ENCODE measurements at places on chromosomes 16 and 17.

GRCh38 chr16:14199624-14200023 is 128.5 kb downstream of the MRTFB start:
- DNase-seq: no peak

- no peak for DNase-seq
Measured at GRCh38 chr16:278863-279366, 1.5 kb upstream of the ARHGDIG start.

DNA sequence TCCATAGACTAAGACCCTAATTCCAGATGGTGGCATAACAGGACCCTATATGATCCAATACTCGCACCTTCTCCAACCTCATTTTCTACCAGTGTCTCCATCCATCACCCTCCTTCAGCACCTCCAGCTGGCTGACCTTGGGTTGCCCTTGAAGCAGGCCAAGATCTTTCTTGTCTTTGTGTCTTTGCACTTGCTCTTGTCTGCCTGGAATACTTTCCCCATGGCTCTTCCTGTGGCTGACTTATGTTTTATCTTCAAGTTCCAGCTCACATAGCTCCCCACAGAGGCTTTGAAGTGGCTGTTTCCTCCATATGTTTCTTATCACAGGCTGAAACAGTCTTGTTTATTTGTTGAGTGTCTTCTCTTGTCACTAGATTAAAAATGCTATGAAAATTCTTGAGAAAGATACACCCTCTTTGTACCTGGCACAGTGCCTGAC is 29.6 kb upstream of the MMD start:
- no peak for DNase-seq

DNA sequence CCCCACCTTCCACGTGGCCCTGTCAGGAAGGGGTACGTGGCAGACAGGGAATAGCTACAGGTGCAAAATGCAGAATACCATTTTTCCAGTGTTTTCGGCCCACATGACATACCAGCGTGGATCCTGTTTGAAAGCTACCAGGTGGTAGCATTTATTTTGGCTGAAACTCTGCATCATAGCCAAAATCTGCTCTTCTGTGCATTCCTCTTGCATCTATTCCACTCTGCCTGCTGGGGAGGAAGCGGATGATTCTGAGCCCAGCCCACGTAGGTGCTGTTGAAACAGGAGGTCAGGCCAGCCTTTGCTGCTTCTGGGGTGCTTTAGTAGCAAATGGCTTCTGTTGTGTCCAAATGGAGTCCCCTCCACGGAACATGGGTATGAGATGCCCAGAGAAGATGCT is 670.9 kb upstream of the EEF2KMT start:
- DNase-seq: no peak

DNA sequence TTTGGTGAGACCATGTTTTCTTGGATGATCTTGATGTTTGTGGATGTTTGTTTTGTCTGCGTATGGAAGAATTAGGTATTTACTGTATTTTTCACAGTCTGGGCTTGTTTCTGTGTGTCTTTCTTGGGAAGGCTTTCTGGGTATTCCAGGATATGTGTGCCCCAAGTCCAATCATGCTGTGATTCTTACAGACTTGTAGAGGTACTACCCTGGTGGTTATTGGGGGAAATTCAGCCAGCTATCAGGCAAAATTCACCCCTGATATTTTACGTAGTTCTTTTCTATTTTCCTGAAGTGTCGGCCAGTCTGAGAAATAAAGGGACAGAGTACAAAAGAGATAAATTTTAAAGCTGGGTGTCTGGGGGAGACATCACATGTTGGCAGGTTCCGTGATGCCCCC is 33.4 kb upstream of the ARL4D start:
- no peak for DNase-seq

DNA sequence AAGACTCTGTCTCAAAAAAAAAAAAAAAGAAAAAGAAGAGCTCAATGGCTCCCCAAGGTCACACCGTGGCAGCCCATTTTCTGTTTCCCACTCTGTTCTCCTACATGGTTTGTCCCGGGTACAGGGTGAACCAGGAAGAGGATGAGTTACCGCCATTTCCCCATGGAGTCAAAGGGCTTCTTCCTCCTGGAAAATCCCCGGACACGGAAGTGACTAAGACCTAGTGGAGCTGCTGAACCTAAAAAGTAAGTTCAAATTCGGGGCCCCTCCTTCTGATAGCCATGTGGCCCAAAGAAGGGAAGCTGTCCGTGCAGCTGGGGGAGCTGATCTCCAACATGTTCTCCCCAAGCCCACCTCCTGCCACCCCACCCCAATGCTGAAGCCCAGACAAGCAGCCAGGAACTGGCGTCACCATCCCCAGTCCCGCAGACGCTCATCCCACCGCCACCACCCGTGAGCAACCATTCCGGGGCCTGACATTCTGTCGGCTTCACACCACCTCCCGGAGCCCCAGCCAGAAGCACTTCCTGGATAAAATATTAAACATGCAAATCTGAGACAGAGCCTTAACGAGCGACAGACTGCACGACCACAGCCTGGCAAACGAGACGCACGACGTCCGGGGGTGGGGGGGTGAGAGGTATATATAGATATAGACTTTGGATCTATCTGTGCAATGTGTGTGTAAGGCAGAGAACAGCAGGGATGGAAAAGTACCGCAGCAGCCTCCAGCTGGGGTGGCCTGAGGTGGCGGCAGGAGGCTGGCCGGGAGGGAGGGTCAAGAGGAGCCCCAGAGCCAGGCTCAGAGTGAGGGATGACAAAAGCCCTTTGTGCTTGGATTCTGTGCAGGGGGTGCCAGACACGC is 17.6 kb downstream of the EPOP start:
- no peak for DNase-seq

DNA sequence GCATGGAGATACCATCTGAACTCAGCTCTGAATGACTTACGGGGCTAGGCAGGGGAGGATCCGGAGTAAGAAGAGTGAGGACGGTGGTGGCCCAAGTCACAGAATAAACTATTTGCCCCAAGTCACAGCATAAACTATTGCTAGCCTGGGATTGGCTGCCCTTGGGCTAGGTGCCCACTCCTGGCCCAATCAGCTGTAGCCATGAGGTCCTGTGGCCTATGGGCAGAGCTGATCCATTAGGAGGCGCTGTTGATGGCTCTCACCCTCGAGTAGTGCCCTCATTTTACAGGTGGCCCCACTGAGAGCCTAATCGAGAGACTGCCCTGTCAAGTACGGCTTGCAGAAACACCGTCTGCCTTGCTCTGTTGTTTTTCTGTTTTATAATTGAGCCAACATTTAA is 62.3 kb upstream of the ZNF423 start:
- DNase-seq: no peak

DNA sequence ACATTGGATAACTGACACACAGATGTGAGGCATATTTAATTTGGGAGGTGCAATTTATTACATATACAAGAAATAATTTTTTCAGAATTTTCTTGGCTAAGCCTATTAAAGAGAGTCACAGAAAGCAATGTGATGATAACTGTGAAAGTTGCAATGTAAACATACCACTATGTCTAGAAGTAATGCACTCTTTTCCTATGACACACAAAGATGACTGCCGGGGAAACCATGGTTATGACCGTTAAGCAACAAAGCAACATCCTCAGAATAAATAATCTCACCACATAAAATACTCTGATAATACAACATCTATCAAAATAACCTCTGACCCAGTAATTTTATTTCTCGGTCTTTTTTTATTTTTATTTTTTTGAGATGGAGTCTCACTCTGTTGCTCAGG is 10.5 kb upstream of the QRICH2 start:
- no peak for DNase-seq

GRCh38 chr16:83037884-83038283 is 411.1 kb downstream of the CDH13 start:
- DNase-seq: no peak

DNA sequence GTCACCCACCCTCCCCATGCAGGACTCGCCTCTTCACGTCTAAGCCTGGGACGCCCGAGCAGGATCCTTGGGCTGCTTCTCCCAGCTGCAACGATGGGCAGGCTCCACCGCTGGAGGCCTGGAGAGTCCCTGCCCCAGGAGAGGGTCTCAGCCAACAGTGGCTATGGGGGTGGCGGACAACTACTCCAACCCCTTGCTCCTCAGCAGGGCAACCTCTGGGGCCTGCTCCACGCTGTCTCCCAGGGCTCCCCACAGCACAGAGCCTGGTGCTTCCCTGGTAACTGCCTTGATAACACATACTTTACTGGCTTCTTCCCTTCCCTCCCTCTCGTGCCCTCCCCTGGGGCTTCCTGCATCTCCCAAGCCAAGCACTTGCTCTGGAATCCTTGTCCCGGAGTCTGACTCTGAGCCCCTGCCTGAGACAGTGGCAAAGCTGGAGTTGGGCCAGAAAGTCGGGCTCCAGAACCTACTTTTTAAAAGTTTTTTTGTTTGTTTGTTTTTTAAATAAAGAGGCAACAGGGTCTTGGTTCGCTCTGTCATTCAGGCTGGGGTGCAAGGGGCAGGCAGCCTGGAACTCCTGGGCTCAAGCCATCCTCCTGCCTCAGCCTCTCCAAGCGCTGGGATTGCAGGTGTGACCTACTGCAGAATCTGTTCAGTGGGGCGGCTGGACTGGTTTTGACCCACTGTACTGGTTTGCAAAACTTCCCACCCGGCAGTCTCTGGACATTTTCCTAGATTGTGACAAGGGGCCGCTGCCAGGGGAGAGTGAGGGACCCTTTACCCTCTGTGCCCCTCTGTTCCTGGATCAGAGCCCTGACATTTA is 99.4 kb downstream of the TNFRSF13B start:
- DNase-seq: no peak

GRCh38 chr16:49766225-49766624 is 89.7 kb downstream of the ZNF423 start:
- DNase-seq: no peak

DNA sequence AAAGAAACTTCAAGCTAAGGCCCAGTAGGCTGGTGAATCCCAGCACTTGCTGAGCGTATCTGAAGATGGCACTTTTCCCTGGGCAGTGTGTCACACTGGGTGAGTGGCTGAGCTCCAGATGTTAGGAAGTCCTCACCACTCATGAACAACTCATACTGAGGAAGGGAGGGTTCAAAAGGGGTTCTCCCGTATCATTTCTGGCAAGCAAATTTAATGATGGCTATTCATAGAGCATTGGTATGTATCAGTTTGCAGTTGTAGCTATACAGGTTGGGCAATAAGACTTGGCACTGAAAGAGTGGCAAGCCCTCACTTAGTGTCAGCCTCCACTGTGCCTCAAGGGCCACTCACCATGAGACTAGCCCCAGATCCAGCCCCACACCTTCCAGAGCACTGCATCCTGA is 10.7 kb downstream of the GFOD2 start:
- DNase-seq: no peak

- DNase-seq: no peak
Measured at GRCh38 chr17:74608511-74608910, 15.0 kb downstream of the CD300E start.

DNA sequence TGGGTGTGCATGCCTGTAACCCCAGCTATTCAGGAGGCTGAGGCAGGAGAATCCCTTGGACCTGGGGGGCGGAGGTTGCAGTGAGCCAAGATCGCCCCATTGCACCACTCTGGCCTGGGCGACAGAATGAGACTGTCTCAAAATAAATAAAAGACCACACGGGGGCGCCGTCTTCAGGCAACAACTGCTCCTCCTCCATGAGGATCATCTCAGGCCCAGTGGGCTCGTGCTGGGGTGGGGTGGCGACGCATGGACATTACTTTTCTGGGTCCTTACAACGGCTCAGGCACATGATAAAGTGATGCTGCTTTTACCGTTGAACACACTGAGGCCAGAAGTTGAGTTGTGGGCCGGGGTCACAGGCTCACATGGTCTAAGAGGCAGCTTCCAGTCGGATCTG is 56.2 kb downstream of the PRMT7 start:
- DNase-seq: no peak

DNA sequence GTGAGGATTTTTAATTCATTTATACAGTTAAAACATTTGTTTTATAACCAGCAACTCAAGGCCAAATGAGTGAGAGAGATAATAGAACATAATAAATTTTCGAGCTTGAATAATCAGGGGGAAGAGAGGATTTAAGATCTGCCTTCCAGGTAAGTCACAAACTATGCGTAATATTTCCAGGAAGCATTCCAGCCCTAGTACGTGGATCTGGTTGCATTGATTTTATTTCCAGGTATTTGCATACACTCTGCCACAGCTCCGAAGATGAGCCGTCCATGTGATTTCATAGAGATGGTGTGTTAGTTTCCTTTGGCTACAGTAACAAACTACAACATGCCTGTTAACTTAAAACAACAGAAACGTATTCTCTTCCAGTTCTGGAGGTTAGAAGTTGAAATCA is 3.5 kb downstream of the DYNLRB2 start:
- DNase-seq: no peak

GRCh38 chr17:78607038-78607437 is 29.8 kb upstream of the DNAH17 start:
- DNase-seq: no peak

DNA sequence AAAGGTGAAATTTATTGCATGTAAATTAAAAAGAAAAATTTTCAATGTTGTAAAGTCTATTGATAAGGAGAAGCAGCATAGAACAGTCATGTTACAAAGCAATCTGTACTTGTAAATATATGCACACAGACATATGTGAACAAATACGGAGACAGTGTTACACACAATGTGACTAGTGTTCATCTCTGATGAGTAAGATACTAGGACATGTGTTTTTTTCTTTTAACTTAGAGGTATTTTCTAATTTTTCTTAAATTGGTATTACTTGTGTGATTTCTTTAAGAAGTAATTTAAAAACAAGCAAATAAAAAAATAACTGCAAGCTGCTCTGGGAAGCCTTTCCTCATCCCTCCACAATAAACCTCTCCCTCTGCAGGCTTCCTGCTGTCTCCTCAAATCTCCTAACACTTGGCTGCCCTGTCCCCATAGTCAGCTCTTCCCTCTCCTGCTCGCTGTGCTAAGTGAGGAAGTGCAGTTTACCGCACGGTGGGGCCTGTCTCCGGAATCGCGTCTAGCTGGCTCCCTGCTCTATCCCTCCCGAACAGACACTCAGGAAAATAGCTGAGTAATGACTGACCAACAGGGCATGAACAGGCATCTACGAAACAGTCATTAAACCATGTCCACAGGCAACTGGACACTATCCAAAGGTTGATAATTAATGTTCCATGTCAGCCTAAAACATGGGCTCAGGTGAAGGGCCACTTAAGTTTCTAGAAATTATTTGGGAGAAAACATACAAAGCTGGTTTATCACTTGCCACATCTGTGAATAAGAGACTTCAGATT is 35.9 kb downstream of the CMTM4 start:
- DNase-seq: no peak

GRCh38 chr16:75460446-75460845 is 4.0 kb downstream of the TMEM170A start:
- DNase-seq: no peak

GRCh38 chr17:50386510-50386909 is 10.8 kb downstream of the LRRC59 start:
- no peak for DNase-seq

Data from stimulated activated CD8-positive, alpha-beta memory T cell treated with anti-CD3 and anti-CD28 coated beads, Interleukin-7, amount 100 ng/mL, for 4 hours (primary cell).